K562 (cell line): ENCODE measurements at places on chromosomes 11 and 22. TPM values are rescaled to one million over a fixed set of nuclear protein-coding genes. Genes with fewer than 3 reads are reported as not detected.

DNA sequence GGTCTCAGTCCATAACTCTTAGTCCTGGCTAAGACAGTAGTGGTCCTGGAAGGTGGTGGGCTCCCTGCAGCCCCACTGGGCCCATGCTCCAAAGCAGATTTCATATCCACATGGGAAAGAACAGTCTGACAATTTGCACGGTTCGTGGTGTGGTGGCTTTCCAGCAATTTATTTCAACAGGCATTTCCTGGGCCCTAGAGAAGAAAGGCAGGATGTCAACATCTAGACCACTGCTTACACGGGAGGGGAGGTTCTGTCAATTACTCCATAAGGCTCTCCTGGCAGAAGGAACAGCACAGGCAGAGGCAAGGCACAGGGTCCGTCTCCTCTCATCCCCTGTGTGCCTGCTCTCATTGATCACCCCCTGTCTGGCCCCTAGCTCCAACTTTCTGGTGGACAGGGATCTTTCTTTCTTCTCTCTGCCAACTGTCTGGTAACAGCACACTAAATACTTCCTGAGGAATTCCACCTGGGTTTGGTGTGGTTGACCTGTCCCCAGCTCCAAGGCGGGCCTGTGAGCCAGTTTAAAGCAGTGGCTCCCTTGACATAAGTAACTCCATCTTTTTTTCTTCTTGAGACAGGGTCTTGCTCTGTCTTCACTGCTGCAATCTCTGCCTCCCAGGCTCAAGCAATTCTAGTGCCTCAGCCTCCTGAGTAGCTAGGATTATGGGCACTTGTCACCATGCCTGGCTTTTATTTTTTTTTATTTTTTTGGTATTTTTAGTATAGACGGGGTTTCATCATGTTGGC is 5.1 kb upstream of the A4GALT start:
- H3K27ac ChIP-seq, result no peak overlapping the region
- peaks cover 19% of the 10 kb centered on the region for H3K27me3 ChIP-seq
- DNase-seq, result no peak
- H3K4me3 ChIP-seq, result no peak overlapping the region
- H3K36me3 ChIP-seq, result no peaks in the 10 kb centered on the region

DNA sequence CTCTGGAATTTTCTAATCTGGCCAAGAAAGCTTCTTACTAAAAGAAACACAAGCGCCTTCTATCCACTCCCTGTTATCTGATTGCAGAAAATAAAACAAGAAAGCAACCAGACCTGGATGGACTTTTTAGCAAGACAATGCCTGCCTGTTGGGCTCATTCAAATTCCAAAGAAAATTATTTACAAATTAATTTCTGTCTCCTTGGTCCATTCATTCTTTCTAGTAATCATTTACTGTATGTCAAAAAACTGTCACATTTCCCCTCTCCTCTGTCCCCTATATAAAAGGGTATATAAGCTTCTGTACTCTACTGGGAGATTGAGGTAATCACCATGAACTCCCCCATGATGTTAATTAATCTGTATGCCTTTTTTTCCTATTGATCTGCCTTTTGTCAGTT is 279.9 kb downstream of the DLG2 start:
- no peak overlapping the region for H3K4me3 ChIP-seq
- no peak overlapping the region for H3K27ac ChIP-seq
- DNase-seq, result no peak

- peaks cover 49% of the 10 kb centered on the region for H3K27me3 ChIP-seq
- H3K27ac ChIP-seq, result no peak overlapping the region
- no peak overlapping the region for H3K4me3 ChIP-seq
- H3K4me1 ChIP-seq, result no peaks in the 10 kb centered on the region
Measured at GRCh38 chr11:1198561-1199240, 24.2 kb upstream of the MUC5B start.

DNA sequence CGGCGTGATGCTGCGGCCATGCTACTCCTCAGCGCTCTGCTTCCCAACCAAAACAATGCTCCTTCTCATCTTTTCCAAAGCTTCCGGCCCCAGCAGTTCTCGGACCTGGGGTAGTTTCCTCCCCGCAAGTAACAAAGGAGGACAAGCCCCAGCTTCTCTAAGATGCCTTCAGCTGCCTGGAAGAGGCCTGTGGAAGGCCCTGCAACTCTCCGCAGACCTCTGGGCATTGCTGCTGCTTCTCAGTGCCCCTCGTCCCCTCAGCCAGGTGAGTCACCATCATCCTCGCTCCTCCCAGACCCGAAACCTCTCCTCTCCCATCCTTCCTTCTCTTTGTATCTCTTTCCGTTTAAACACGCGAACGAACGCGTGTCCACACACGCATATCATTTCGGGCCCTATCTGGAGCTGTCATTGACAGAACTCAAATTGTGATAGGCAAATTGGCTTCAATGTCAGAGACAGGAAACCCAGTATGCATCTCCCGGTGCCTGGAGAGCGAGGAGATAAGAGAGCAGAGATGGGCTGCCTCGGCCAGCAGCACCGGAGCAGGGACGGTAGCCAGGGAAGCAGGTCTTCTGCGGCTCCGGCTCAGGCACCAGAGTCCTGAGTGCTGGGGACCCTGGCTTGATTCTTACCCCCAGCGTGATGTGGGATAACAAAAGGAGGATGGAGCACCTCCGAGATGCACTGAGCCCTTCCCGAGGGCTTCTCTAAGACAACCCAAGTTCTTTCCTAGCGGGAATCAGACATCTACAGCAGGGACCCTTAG is 22.0 kb upstream of the JAM3 start:
- H3K36me3 ChIP-seq, result no peaks in the 10 kb centered on the region
- H3K4me1 ChIP-seq, result no peaks in the 10 kb centered on the region
- no peak overlapping the region for H3K27ac ChIP-seq
- DNase-seq, result no peak

The APOL2 gene
- 9.7 and 10.6 TPM in 2 replicates for total RNA-seq

GRCh38 chr11:61873588-61874376 is 17.6 kb downstream of the FADS3 start:
- no peak overlapping the region for H3K27ac ChIP-seq
- DNase-seq, result no peak
- no peaks in the 10 kb centered on the region for H3K27me3 ChIP-seq
- peaks cover 15% of the 10 kb centered on the region; the same call in 2 of the 3 replicates for H3K36me3 ChIP-seq
- H3K4me3 ChIP-seq, result no peak overlapping the region

DNA sequence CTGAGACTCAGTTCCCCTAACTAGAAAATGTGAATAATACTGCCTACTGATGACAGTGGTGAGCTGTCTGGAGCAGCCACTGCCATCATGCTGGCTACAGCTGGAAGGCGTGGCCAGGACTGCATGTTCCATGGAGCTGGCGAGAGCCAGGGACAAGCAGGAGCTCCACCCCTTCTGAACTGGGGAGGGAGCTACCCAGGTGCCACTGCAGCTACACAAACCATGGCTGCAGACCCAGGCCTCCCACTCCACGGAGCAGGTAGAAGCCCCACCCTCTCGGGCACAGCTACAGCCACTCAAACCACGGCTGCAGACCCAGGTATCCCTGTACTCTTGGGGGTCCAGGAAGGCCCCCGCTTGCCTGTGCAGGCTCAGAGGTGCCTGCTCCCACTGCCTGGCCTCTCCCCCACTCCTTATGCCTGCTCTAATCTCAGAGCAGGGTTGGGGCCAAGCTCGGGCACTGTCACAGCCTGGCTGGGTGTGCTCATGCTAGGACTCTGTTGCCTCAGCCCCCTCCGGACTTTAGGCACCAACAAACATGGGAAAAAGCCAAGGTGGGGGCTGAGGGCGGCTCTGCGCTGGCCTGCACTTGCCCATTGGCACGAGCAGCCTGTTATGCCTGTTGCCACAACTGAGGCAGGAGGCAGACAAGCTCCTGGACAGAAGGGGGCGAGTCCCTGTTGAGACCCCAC is 51.7 kb downstream of the RAB30 start:
- peaks cover 18% of the 10 kb centered on the region for H3K27me3 ChIP-seq
- no peak overlapping the region for H3K4me3 ChIP-seq
- peaks cover 12% of the 10 kb centered on the region; the same call in 1 of the 2 replicates for H3K4me1 ChIP-seq
- no peaks in the 10 kb centered on the region for H3K36me3 ChIP-seq
- no peak overlapping the region for H3K27ac ChIP-seq

- no peak for DNase-seq
- no peaks in the 10 kb centered on the region for H3K4me1 ChIP-seq
- H3K27me3 ChIP-seq, result no peaks in the 10 kb centered on the region
- no peak overlapping the region for H3K4me3 ChIP-seq
- no peak overlapping the region for H3K27ac ChIP-seq
Measured at GRCh38 chr22:36840106-36840505, 20.7 kb upstream of the NCF4 start.

- H3K4me3 ChIP-seq, result no peak overlapping the region
- H3K27me3 ChIP-seq, result peaks cover 4% of the 10 kb centered on the region; the same call in 2 of the 3 replicates
- no peaks in the 10 kb centered on the region for H3K36me3 ChIP-seq
- DNase-seq, result no peak
- H3K27ac ChIP-seq, result no peak overlapping the region
- peaks cover 6% of the 10 kb centered on the region for H3K4me1 ChIP-seq
Measured at GRCh38 chr11:130519128-130519932, 70.9 kb downstream of the ADAMTS15 start.

The TRPM5 gene
- total RNA-seq, result not detected in 2 replicates

GRCh38 chr11:122354025-122354697 is 238.1 kb upstream of the BLID start:
- no peak overlapping the region for H3K27ac ChIP-seq
- no peaks in the 10 kb centered on the region for H3K36me3 ChIP-seq
- no peaks in the 10 kb centered on the region for H3K4me1 ChIP-seq
- no peaks in the 10 kb centered on the region for H3K27me3 ChIP-seq

GRCh38 chr22:42319386-42319785 is 48.9 kb upstream of the TCF20 start:
- no peaks in the 10 kb centered on the region for H3K36me3 ChIP-seq
- H3K4me1 ChIP-seq, result peaks cover 16% of the 10 kb centered on the region
- no peak overlapping the region for H3K4me3 ChIP-seq
- DNase-seq, result no peak
- H3K27me3 ChIP-seq, result no peaks in the 10 kb centered on the region
- H3K27ac ChIP-seq, result no peak overlapping the region

- peaks cover 87% of the 10 kb centered on the region for H3K36me3 ChIP-seq
- no peak overlapping the region for H3K4me3 ChIP-seq
- DNase-seq, result no peak
- H3K27me3 ChIP-seq, result no peaks in the 10 kb centered on the region
- no peaks in the 10 kb centered on the region for H3K4me1 ChIP-seq
Measured at GRCh38 chr11:596374-596773, 19.4 kb downstream of the IRF7 start.

The MUC5B gene
- 0.95 and 1.2 TPM in 2 replicates for total RNA-seq

DNA sequence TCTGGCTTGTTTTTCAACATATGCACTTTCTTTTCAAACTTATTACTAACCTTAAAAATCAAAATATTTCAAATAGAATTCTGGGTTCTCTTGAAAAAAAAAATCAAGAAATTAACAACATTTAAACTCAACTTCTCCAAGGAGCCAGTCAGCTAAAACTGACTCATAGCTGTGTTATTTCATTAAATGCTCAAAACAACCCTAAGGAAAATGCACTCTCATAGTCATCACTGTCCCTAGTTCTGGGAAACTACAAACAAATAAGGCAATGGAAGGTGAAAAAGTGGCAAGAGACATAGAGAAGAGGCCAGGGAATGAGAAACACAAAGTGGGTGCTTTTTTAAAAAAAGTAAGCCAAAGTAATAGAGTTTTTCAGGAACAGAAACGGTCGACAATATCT is 4.1 kb upstream of the ARHGAP20 start:
- H3K4me3 ChIP-seq, result no peak overlapping the region
- no peaks in the 10 kb centered on the region for H3K36me3 ChIP-seq
- H3K4me1 ChIP-seq, result peaks cover 14% of the 10 kb centered on the region
- no peak overlapping the region for H3K27ac ChIP-seq

GRCh38 chr22:46504584-46504983 is 32.8 kb downstream of the CELSR1 start:
- DNase-seq, result no peak
- no peak overlapping the region for H3K4me3 ChIP-seq
- no peak overlapping the region for H3K27ac ChIP-seq
- H3K4me1 ChIP-seq, result no peaks in the 10 kb centered on the region
- H3K27me3 ChIP-seq, result peaks cover 9% of the 10 kb centered on the region; the same call in 2 of the 3 replicates
